ENCODE measurements at places on chromosomes 3 and 15. TPM values are rescaled to one million over a fixed set of nuclear protein-coding genes. Genes with fewer than 3 reads are reported as not detected.

ZNF80 gene
- not detected for total RNA-seq

DNA sequence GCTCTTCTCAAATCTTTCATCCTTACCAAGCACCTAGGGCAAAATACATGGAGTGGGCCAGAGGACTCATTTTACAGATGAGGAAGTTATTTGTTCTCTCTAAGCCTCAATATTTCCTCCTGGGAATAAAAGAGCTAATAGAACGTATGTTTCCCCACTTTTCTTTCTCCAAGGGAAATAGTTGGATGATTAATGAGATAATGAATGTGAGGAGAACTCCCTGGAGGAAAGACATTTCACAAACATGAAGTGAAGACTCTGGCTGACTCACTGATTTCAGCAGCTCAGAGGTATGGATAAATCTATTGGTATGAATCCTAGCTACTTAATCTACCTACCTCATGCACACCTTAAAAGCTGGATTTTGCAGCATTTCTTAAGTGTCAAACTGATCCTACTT, 98.4 kb downstream of the ECT2 start:
- peak; percentile 48 for DNase-seq

DNA sequence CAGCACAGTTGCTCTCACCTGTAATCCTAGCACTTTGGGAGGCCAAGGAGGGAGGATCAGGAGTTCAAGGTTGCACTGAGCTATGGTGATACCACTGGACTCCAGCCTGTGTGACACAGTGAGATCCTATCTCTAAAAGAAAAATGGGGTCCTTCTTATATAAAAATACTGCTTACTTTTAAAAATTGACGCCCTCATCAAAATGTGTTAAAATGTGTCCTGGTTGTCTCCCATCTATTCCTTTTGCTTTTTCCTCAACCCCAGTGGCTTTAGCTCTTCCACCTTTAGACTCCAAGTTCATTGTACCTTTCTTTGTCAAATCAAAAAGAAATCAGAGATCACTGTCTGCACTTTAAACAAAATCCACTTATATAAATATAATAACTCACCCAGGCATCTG, 60.3 kb upstream of the GPD1L start:
- DNase-seq: no peak

GRCh38 chr3:69428657-69429255, 42.9 kb upstream of the FRMD4B start:
- DNase-seq: no peak

DNA sequence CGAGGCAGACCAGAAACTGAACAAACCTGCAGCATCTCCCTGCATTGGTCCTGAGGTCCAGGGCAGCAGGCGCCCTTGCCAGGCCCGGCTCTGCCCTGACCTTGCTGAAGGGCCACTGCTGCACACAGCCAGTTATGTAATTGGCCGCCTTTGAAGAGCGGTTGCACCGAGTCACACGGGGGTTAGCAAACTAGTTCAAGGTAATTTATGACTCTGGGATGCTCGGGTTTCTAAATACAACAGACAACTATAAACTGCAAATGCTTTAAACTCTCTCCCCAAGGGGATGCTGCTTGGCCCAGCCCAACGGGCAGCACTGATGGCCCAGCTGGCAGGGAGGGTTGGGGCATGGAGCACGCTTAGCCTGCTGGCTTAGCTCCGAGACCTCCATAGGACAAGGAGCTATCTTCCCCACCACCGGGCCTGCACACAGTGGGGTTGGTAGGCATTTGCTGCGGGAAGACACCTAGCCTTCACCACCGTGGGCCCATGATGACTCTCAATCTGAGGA, 60.3 kb upstream of the IQSEC1 start:
- no peak for DNase-seq
